ENCODE measurements at places on chromosomes 1 and 21.

DNA sequence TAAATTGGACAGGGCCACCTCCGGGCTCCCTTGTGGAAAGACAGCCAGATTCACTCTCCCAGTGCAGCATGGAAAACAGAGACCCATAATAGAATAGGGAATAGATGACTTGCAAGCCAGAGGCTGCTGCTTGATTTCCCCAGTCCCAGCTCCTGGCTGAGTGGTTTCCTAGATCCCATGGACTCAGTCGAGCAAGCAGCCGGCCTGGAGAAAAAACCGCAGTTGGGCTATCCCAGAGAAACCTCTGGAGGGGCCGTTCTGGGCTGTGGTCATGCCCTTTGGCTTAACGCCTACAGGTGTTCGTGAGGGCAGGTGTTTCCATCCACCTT lies 61.7 kb downstream of the ELK4 start:
- no peak for DNase-seq

DNA sequence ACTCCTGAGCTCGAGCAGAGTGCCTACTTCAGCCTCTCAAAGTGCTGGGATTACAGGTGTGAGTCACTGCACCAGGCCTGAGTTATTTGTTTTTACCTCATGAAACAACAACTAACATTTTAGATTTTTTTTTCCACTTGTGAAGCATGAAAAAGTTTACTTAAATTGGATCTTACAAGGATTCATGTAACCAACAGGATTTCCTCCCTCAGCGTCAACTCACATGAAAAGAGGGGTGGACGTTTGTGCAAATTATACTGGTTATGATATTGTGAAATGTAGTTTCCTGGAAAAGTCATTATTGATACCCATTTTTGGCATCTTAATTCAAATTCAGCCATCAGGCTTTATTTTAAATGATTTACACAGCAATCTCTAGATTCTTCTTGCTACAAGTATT lies 6.5 kb downstream of the CNST start:
- no peak for DNase-seq

GRCh38 chr1:66311092-66311491 lies 222.9 kb upstream of the SGIP1 start:
- no peak for DNase-seq

DNA sequence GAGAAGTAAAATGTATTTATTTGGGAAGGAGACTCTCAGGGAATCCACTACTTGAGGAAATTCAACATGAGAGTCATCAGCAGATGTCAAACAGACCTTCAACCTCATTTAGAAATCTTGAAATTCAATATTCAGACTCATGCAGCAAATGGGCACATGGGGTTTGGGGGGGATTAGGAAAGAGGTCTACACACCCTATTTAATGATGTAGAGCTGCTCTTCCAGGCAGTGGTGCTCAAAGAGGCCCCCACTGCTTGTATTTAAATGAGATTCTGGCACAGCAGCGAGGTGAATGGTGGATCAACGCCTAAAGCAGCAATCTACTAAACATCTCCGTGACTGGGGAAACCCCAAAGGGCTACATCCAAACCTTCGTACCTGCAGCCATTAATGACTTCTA lies 213.2 kb upstream of the C8B start:
- DNase-seq = no peak

DNA sequence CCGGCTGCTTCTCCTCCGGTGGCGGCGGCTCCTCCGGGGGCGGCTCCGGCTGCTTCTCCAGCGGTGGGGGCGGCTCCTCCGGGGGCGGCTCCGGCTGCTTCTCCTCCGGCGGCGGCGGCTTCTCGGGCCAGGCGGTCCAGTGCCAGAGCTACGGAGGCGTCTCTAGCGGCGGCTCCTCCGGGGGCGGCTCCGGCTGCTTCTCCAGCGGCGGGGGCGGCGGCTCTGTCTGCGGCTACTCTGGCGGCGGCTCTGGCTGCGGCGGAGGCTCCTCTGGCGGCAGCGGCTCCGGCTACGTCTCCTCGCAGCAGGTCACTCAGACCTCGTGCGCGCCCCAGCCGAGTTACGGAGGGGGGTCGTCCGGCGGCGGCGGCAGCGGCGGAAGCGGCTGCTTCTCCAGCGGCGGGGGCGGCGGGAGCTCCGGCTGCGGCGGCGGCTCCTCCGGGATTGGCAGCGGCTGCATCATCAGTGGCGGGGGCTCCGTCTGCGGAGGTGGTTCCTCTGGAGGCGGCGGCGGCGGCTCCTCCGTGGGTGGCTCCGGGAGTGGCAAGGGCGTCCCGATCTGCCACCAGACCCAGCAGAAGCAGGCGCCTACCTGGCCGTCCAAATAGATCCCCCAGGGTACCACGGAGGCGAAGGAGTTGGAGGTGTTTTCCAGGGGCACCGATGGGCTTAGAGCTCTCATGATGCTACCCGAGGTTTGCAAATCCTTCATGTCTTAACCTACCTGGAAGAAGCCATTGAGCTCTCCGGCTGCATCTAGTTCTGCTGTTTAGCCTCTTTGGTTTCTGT lies 2.0 kb downstream of the LORICRIN start:
- no peak for DNase-seq

- no peak for DNase-seq
Observed at GRCh38 chr1:94113589-94114226, 7.2 kb downstream of the ABCA4 start.
